ENCODE measurements at places on chromosomes 3 and 15.

DNA sequence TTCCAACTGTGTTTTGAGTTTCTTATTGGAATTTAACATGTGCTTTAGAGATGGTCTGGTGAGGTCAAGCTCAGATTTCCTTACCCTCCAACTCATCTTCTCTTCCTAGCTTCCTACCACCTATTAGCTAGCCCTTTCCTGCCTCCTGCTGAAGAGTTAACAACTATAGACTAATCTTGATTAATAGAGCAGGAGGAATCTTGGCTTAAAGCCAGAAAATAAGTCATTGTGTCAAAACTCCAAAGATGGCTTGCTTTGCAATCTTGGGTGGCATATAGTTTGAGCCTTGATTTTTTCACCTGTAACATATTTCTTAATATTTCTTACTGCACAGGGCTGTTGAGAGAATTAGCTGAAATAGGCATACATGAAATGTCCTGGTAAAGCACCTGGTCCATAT, 27.3 kb downstream of the BCL2L10 start:
- no peaks in the 10 kb centered on the region for H3K36me3 ChIP-seq
- H3K27ac ChIP-seq = no peak overlapping the region
- no peaks in the 10 kb centered on the region for H3K27me3 ChIP-seq
- no peaks in the 10 kb centered on the region for H3K4me1 ChIP-seq

DNA sequence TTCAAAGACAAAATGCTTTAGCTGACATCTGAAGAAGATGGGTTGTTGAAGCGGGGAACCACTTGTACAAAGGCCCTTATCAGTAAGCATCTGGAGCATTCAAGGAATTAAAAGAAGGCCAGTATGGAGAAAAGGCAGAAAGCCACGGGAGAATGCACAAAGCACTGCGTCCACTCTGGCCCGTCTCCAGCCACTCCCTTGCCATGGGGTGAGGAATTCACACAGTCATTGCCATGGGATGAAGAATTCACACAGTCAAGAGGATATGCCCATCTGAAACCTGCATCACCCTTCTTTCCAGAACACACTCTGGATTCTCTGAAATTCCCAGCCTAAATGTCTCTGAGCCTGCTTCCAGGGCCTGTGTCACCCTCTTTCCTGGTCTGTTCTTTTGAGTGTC, 26.7 kb upstream of the STAG1 start:
- H3K4me1 ChIP-seq = no peaks in the 10 kb centered on the region
- no peak overlapping the region for H3K4me3 ChIP-seq
- no peaks in the 10 kb centered on the region for H3K36me3 ChIP-seq

GRCh38 chr3:145266368-145266767, 894.6 kb downstream of the PLOD2 start:
- H3K27me3 ChIP-seq = no peaks in the 10 kb centered on the region
- no peaks in the 10 kb centered on the region for H3K4me1 ChIP-seq
- H3K27ac ChIP-seq = no peak overlapping the region

DNA sequence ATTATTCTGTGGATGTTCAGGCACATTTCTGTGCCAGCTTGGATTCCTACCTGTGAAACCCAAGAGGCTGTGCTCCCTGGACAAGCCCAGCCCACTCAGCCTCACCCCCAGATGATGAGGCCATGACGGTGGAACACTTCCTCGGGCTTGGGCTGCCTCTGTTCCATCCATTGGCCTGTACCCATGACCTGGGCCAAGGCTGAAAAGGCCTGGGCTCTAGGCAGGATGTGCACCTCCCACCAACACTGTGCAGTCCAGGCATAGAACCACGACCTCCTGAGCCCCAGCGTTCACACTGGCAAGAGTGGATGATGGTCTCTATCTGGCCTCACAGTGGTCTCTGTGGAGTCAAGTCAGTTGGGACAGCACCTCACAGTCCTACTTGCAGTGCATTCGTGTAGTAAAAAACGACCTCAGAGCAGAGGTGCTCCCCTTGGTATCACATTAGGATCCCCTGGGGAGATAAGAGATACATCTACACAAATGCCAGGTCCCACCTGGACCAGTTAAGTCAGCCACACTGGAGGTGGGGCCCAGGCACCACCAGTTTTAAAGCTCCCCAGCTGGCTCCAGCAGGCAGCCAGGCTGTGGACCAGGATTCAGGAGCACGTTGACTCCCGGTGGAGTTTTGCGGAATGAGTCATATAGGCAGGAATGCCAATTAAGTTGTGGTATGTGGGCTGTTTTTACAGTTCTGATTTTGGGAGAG, 39.0 kb upstream of the IGF1R start:
- peak; percentile 18 for DNase-seq
- peaks cover 1% of the 10 kb centered on the region for H3K27me3 ChIP-seq
- no peak overlapping the region for H3K4me3 ChIP-seq
- H3K4me1 ChIP-seq = peaks cover 14% of the 10 kb centered on the region

GRCh38 chr3:150736903-150737832, 25.8 kb downstream of the SIAH2 start:
- H3K36me3 ChIP-seq = peaks cover 3% of the 10 kb centered on the region
- DNase-seq = no peak
- H3K4me3 ChIP-seq = no peak overlapping the region
- H3K27me3 ChIP-seq = no peaks in the 10 kb centered on the region

Data from HCT116 (cell line).